ENCODE measurements at places on chromosomes 13 and 19. TPM values are rescaled to one million over a fixed set of nuclear protein-coding genes. Genes with fewer than 3 reads are reported as not detected.

Gene NLRP11
- not detected for total RNA-seq

Gene CYP4F11
- not detected for total RNA-seq

Gene SH2D3A
- not detected for total RNA-seq

Gene PLVAP
- 16.4 TPM for total RNA-seq

Gene STK11
- 95.0 TPM for total RNA-seq

Gene CBY2
- not detected for total RNA-seq

Gene GAPDHS
- not detected for total RNA-seq

Gene ACTMAP
- total RNA-seq: 13.3 TPM

Gene CACNA1A
- total RNA-seq: 0.60 TPM

Gene KIR2DL1
- total RNA-seq: not detected

Gene ZNF121
- total RNA-seq: 18.0 TPM

Gene CERS4
- 4.3 TPM for total RNA-seq

Gene KIR3DL1
- total RNA-seq: not detected

DNA sequence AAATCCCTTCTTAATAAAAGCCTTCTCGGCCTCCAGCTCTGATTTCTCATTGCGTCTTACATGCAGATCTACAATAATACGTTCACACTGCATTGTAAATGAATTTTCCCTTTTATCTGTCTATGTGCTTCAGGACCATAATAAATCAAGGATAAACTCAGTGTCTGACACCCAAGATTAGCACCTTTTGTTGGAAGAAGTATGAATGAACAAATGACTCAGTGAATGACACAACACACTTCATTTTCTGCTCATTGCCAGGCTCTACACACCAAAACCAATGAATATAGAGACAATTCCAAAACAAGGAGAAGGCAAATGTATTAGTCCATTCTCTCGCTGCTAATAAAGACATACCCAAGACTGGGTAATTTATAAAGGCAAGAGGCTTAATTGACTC lies 1224.4 kb downstream of the EFNB2 start:
- H3K36me3 ChIP-seq: no peaks in the 10 kb centered on the region
- H3K27me3 ChIP-seq: no peaks in the 10 kb centered on the region
- no peak for DNase-seq
- H3K4me1 ChIP-seq: no peaks in the 10 kb centered on the region
- no peak overlapping the region for H3K4me3 ChIP-seq
- no peak overlapping the region for H3K27ac ChIP-seq

DNA sequence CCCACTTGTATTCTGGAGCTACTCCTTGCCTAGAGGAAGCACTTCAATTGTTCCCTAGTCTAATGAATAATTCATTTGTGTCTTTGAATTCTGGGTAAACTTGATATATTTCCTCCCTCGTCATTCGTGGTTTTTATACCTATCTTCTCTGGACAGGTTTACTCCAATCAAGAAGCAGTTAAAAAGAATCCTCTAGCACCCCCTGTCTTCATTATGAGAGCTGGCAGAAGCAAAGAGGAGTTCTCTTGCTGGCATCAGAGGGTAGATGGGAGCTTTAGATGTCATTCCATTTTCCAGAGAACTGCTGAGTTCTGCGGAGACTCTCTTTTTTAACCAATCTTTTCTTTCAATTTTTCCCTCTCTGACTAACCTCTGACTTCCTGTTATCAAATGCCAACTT lies 627.7 kb downstream of the FGF9 start:
- no peak overlapping the region for H3K27ac ChIP-seq
- no peak for DNase-seq
- H3K27me3 ChIP-seq: no peaks in the 10 kb centered on the region
- H3K4me3 ChIP-seq: no peak overlapping the region
- no peaks in the 10 kb centered on the region for H3K4me1 ChIP-seq
- H3K36me3 ChIP-seq: no peaks in the 10 kb centered on the region

DNA sequence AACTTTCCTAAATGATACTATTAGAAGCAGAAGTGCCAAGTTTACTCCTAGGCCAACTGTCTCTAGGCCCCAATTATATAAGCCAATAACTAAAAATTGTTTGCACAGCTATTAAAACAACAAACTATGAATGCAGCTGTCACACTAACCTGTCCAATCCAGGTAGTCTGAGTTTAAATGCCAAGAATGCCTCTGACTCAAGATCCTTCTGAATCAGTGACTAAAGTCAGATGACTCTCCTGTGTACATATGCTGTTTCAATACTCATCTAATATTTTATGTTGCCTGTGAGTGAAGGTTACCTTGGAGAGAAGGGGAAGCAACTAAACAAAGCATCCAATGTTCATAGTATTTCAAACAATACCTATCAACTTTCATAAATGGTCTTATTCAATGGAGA lies 257.0 kb downstream of the ENOX1 start:
- H3K4me3 ChIP-seq: no peak overlapping the region
- H3K4me1 ChIP-seq: no peaks in the 10 kb centered on the region
- no peak overlapping the region for H3K27ac ChIP-seq
- H3K36me3 ChIP-seq: no peaks in the 10 kb centered on the region

- H3K27me3 ChIP-seq: peaks cover 2% of the 10 kb centered on the region
- peak within 1 kb of the TSS; percentile 59 for H3K4me3 ChIP-seq
- H3K4me1 ChIP-seq: no peaks in the 10 kb centered on the region
Measured at GRCh38 chr19:46296722-46297461, at the start of gene HIF3A. TSS of gene HIF3A (plus strand) at chr19:46297042. CDS start at chr19:46297077, 35 bp downstream.

GRCh38 chr13:64371045-64371444 lies 2859.1 kb downstream of the PCDH9 start:
- no peak for DNase-seq
- H3K4me1 ChIP-seq: no peaks in the 10 kb centered on the region
- H3K4me3 ChIP-seq: no peak overlapping the region
- no peaks in the 10 kb centered on the region for H3K27me3 ChIP-seq

- no peak for DNase-seq
- H3K36me3 ChIP-seq: no peaks in the 10 kb centered on the region
- no peak overlapping the region for H3K4me3 ChIP-seq
- no peaks in the 10 kb centered on the region for H3K27me3 ChIP-seq
- no peaks in the 10 kb centered on the region for H3K4me1 ChIP-seq
Measured at GRCh38 chr19:28644169-28644775, 568.7 kb downstream of the UQCRFS1 start.

DNA sequence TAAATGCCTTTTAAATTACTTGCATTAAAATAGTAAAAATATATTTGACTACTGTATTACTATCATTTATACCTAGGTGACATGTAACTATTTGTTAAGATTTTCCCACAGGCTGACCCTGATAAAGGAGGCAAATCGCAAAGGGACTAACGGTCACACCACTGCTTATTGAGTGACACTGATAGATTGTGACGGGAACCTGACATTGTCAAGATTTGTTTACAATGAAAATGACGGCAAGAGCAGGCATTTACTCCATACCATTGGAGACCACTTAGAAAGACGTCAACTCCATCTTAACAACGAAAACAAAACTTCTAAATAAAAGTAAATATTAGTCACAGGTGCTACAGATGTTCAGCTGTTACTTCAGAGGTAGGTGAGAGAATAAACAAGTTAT lies 289.0 kb downstream of the DACH1 start:
- no peak overlapping the region for H3K27ac ChIP-seq
- H3K36me3 ChIP-seq: no peaks in the 10 kb centered on the region
- H3K4me1 ChIP-seq: no peaks in the 10 kb centered on the region
- H3K27me3 ChIP-seq: no peaks in the 10 kb centered on the region
- DNase-seq: no peak
- H3K4me3 ChIP-seq: no peak overlapping the region

DNA sequence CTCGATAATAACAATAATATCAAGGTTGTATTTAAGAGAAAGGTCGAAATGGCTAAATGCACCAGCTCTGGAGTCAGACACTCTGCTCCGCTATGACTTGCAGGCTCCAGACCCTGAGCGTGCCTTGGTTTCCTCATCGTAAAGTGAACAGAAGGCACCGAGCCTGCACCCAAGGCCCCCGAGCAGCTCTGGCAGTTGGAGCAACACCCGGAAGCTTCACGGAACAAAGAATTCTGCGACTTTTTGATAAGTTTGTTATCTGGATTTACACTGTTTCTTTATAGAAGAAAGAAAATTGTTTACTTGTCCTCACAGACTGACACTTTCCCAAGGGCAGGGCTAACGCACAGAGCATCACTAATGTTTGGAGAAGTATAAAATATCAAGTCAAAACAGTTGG lies 4.4 kb downstream of the GRTP1 start:
- no peaks in the 10 kb centered on the region for H3K27me3 ChIP-seq
- peaks cover 9% of the 10 kb centered on the region for H3K4me1 ChIP-seq
- no peaks in the 10 kb centered on the region for H3K36me3 ChIP-seq
- no peak overlapping the region for H3K4me3 ChIP-seq

DNA sequence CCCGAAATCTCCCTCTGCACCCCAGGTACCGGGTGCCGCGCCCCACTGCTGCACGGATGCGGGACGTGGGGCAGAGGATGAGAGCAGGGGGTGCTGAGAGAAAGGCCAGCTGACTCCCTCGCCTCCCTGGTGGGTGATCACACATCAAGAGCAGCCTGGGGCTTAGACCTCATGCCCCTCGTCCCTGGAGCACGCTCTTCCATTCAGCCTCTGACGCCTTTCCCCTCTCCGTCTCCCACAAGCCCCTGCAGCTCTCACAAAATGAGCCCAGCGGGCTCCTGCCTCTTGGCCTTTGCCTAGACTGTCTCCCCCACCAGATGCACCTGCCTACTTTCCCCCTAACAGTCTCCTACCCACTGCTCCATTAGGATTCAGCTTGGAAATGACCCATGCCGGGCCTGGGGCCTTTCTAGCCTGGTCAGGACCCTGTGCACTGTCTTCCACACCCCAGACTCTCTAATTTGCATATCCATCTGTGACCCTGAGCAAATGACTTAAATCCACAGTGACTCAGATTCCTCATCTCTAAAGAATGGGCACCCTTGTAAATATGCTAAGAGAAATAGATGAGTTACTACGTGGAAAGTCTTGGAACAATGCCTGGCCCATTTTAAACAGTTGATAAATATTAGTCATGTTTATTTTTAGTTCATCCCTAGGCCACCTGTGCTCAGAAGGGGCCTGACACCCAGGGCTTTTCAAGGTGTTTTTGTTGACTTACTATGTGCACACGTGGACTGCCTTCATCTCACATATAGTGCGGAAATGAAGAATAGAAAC lies 582 bp upstream of the PTPRH start:
- H3K4me3 ChIP-seq: no peak overlapping the region
- H3K36me3 ChIP-seq: no peaks in the 10 kb centered on the region
- peaks cover 4% of the 10 kb centered on the region for H3K4me1 ChIP-seq
- peaks cover 48% of the 10 kb centered on the region for H3K27me3 ChIP-seq
- DNase-seq: no peak
- no peak overlapping the region for H3K27ac ChIP-seq

GRCh38 chr13:42990291-42991232 lies 1.5 kb downstream of the EPSTI1 start:
- H3K36me3 ChIP-seq: no peaks in the 10 kb centered on the region
- DNase-seq: no peak
- peaks cover 12% of the 10 kb centered on the region for H3K4me1 ChIP-seq
- no peak overlapping the region for H3K27ac ChIP-seq
- no peaks in the 10 kb centered on the region for H3K27me3 ChIP-seq
- peak overlapping the region; percentile 87 for H3K4me3 ChIP-seq

GRCh38 chr13:92573467-92574057 lies 653.0 kb upstream of the GPC6 start:
- no peak overlapping the region for H3K27ac ChIP-seq
- H3K27me3 ChIP-seq: no peaks in the 10 kb centered on the region
- H3K4me1 ChIP-seq: no peaks in the 10 kb centered on the region
- H3K4me3 ChIP-seq: no peak overlapping the region
- no peak for DNase-seq

- H3K27me3 ChIP-seq: no peaks in the 10 kb centered on the region
- no peak for DNase-seq
- H3K27ac ChIP-seq: no peak overlapping the region
- H3K4me1 ChIP-seq: peaks cover 6% of the 10 kb centered on the region
- no peaks in the 10 kb centered on the region for H3K36me3 ChIP-seq
Measured at GRCh38 chr13:44809190-44809589, 180.1 kb downstream of the NUFIP1 start.

DNA sequence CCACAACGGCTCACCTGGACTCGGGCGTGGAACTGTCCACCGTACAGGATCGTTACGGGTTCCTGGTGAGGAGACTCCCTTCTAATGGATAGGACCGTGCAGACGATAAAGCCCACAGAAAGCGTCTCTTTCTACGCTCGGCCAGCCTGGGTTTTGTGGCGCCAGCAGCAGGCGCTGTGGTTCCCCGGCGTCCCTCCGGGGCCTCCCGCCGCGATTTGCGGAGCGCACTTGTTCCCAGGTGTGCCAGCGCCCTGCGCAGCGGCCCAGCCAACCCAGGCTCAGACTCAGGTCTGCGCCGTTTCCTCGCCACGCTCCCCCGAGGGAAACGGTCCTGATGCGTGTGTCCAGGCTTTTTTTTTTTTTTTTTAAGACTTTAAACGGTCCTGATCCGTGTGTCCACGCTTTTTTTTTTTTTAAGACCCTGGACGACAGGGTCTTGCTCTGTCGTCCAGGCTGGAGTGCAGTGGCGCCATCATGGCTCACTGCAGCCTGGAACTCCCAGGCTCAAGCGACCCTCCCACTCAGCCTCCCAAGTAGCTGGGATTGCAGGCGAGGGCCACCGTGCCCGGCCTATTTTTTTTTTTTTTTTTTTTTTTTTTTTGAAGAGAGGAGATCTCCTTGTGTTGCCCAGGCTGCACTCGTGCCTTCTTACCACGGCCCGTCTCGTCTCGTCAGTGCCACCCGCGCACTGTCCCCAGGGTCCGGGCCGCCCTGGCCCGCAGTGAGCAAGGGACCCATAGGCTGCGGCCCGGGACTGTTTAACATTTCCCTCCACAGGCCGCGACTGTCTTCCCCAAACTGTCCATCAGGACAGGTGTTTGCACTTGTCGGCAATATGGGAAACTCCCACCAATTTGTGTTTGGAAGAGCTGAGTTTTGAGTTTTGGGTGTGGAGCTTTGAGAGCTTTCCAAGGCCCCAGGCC lies 23.8 kb downstream of the GJA3 start:
- no peaks in the 10 kb centered on the region for H3K36me3 ChIP-seq
- no peaks in the 10 kb centered on the region for H3K27me3 ChIP-seq
- no peak for DNase-seq
- H3K4me1 ChIP-seq: peaks cover 15% of the 10 kb centered on the region
- no peak overlapping the region for H3K27ac ChIP-seq

DNA sequence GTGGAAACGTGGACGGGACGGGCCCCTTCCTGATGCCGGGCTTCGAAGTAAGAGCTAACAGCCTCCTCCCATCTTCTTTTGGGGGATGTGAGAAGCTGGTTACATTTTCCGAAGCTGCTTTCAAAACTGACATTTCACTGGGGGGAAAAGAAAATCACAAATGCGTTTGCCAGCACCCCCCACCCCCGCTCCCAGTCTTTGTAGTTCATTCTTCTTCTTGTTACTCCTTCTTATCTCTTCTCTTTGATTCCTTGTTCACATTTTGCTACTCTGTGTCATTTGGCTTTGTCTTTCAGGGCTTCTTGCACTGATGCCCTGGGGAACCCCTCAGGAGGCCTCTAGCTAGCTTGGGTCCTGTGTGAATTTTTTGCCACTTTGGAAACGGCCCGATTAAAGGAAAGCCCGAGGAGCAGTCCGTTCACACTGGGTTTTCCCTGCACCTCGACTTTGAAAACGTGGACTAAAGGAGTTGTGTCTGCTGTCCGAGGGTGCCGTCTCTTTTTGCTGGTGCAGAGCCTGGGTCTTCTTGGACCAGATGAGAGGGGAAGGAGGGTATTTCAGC lies 1.3 kb downstream of the CARM1 start:
- no peak for DNase-seq
- no peaks in the 10 kb centered on the region for H3K36me3 ChIP-seq
- H3K4me3 ChIP-seq: peak overlapping the region; percentile 87
- no peaks in the 10 kb centered on the region for H3K27me3 ChIP-seq
- peaks cover 38% of the 10 kb centered on the region for H3K4me1 ChIP-seq
